ENCODE measurements at places on chromosomes 16 and 17.

DNA sequence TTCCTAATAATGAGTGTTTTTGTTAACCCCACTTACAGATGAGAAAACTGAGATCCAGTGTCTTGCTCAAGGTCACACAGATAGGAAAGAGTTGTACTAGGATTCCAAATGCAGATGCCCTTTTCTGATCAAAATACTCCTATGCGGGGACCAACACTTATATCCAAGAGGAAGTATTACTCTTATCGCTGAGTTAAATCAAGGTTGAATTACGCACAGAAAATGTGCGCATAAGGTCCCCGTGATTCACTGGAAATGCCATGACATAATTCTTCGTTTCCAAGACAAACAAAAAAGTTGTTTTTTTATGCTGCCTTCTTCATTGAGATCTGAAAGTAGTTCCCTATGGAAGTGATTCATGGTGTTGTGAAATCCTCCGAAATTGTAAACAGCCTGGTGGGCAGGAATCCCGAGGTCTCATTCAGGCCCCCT lies 463.8 kb upstream of the HSBP1 start:
- no peak for DNase-seq

DNA sequence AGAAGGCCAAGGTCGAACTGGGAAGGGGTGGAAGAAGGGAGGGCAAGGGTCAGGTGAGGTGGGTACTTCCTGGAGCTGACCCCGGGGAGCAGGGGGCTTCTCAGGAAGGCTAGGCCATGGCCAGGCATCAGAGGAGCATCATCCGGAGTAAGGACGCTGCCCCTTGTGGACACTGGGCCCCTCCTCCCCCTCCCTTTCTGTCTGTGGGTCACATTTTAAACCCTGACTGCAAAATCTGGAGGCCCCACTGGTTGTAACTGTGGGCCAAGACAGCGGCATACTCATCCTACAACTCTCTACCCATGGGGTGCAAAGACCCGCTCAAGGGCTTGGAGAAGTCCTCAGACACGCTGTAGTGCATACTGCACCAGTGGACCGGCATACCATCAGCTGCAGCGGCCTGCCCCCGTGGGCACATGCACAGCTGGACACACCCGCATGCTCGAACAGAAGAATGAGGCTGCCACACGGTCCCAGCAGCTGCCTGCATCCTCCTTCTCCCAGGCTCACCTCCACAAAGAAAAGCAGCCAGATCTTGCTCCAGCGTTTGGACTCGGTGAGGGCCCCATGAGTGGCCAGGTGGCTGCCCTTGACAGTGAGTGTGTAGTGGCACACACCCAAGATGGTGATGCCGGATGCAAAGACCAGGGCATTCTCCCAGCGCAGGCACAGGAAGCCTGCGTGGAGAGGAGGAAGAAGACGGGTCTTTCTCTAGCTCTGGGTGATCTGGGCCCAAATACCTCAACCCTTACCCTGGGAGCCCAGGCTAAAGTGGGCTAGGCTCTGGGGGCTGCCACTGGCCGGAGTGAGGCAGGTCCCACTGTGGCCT lies 1.2 kb downstream of the FADS6 start:
- no peak for DNase-seq

- DNase-seq, result peak; percentile 83
Observed at GRCh38 chr17:44865231-44865660, 17.6 kb downstream of the HIGD1B start.

DNA sequence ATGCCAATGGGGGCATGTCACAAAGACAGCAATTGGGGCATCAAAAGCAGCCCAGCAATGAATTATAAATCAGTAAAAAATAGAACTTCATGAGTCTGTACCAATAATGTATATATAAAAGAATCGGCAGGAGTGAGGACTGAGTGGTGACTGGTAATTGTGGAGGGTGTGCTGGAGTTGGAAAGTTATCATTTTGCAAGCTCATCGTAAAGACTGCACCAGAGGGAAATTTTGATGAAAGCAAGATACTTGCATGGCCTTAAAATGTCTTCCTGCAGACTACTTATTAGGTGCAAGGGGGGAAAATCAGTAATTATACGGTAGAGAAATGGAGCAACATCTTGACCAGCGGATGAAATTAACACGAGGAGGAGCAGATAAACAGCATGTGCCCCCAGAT lies 138.9 kb downstream of the AATF start:
- DNase-seq, result no peak

GRCh38 chr17:32831223-32831622 lies 45.7 kb downstream of the MYO1D start:
- DNase-seq, result no peak

DNA sequence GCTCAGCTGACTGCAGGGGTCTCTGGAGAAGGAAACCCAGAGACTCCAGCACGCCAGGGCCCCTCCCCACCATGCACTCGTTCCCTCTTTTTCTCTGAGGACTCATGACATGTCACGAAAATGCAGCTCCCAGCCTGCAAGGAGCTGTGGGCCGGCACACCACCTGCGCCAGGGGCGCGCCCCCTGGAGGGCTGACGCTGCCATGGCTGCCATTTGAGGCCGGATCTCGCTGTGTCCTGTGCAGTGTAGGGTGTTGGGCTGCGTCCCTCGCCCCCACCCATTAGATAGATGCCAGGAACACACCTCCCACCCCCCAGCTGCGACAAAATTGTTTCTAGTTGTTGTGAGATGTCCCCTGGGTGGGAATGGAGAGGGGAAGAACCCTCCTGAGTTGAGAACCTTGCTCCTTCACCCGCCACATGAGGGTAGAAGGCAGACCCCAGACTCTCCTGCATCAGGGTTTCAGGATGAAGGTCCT lies 8.2 kb downstream of the SYNGR2 start:
- peak; percentile 70 for DNase-seq

DNA sequence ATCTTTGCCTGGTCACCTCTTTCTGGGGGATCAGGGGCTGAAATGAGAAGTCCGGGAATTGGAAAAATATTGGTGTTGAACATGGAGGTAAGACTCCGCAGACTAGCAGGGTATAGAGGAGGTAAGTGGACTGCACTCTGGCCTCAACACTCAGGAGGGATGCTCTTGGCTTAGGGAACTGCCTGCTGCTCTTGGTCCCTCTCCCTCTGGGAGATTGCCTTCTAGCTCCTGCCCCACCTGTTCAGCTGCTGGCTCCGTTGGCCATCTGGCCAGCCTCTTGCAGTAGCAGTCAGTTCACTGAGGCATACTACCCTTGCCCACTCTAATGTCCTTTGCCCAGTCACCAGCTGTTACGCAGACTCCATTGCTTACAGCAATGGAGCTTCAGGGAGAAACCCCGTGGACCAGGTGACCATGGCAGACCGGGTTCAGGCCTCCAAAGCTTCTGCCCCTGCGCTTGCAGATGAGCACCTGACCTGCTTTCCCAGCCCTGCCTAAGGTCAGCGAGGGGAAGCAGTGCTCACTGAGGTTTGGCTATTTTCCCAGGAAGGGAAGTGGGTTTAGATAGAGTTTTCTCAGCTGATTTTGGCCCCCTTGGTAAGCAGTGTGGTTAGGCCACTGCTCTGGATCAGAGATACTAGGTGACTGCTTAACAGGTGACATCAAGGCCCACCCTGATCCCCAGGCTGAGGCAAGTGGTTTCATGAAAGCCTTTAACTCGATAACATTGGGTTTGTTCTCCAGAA lies 11.9 kb downstream of the CDK5RAP3 start:
- peak; percentile 49 for DNase-seq

GRCh38 chr17:18141210-18141803 lies 32.8 kb downstream of the MYO15A start:
- DNase-seq, result peak; percentile 42

- peak; percentile 53 for DNase-seq
Observed at GRCh38 chr17:81339191-81339533, 44.1 kb upstream of the SLC38A10 start.

GRCh38 chr17:38852771-38853291 lies 690 bp downstream of the RPL23 start:
- peak; percentile 51 for DNase-seq

DNA sequence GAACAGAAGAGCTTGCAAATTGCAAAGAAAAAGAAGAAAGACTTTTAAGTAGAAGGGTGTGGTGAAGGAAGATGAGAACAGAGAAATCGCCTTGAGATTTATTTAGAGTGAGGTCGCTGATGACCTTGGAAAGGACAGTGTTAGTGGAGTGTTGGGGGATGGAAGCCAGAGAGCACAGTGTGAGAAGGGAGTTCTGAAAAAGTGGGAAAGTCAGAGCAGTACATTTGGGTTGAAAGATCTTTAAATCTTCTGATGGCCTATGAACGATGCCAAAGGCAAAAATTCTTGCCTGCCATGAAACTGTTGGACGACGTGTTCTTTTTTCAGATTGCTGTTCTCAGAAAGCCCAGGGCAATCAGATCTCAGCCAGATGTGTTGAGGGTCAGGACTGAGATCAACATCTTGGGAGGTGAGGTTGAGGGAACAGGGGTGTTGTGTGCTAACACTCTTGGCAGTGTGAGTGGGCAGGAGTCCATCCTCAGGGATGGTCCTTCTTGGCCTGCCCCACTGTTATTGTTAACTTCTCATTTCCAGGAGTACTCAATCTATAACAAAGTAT lies 330.1 kb downstream of the MAP2K6 start:
- DNase-seq, result no peak

DNA sequence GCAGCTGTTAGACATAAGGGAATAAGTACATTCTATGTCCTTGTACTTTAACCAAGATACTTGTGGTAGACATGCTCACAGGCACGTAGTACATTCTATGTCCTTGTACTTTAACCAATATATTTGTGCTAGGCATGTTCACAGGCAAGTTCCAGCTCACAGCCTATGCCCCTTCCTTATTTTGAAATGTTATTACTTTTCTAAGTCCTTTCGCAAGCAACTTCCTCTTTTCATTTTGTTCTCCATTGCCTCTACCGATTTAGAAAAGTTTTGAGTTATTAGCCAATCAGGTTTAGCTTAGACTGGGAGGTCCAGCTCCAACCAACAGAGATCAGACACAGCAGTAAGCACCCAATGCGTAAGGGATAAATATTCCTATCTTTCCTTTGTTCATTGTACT lies 60.1 kb upstream of the NUDT7 start:
- DNase-seq, result no peak

- DNase-seq, result peak; percentile 72
Observed at GRCh38 chr16:85248342-85248741, 136.1 kb upstream of the CIBAR2 start.

DNA sequence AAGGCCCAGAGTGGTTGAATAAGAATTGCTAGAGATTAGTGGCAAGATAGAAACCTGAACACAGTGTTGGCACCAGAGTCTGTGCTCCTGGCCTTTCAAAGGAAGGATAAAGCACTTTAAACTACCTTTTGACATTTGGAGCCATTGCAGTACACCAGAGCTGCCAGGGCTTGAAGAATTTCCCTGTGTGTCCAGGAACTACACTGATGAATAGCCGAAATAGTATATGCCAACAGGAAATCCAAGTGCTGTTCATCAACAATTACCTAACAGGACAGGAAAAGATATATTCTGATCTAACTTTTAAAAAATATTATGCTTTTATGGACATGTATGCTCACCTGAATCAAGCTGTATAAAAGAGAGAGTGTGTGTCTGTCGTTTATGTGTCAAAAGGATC lies 5.1 kb downstream of the HEATR6 start:
- DNase-seq, result no peak

DNA sequence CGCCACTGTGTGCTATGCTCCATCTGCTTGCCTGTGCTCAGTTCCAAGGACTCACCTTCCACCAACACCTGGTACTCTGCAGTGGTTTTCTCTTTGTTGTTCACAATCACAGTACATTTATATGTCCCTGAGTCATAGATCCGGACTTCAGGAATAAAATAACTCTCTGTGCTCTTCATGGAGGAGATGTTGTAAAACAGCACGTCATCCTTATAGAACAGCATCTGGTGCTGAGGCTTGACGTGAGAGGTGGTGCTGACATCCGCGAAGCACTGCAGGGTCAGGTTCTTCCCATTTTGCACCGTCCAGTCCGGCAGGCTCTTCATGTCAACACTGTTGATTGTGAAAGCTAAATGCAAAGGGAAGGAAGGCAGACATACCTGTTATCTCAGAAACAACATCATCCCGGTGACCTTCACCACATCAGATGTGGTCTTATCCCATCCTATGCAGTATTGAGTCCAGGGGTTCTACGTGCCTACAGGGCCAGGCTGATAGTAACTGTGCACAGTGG lies 12.8 kb downstream of the PECAM1 start:
- no peak for DNase-seq

DNA sequence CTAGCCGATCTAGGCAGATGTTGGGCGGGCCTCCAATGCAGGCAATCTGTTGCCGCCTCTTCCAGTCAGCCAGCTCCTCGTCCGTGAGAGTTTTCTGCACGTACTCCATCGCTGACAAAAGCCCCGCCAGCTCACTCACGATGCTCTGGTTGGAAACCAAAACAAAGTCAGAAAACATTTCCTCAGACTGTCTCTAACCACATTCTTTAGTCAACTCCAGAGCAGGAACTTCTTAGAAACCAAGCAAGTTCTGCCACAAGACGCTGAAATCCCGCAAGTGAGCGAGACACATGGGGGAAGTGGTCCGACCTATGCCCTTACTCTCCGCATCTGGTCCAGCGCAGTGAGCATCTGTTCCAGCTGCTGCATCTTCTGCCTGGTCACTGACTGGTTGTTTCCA lies 49.1 kb downstream of the STAT5A start:
- no peak for DNase-seq

GRCh38 chr17:73358668-73359067 lies 46.9 kb upstream of the CDC42EP4 start:
- DNase-seq, result no peak

DNA sequence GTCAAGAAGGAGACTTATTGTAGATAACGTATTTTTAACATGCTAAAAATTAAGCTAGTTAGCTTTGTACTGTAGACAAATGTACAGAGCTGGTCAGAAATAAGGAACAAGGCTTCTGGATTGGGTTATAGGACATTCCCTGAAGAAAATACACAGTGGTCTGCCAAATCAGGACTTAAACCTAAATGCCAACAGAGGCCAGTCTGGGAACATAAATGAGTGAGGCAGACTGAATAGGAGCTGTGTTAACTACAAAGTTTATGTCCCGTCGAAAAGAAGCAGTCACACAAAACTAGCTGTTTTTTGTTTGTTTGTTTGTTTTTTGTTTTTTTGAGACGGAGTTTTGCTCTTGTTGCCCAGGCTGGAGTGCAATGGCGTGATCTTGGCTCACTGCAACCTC lies 120.4 kb upstream of the C17orf78 start:
- no peak for DNase-seq

GRCh38 chr17:75231741-75232464 lies 26.4 kb downstream of the NUP85 start:
- no peak for DNase-seq

- peak; percentile 11 for DNase-seq
Observed at GRCh38 chr16:50207652-50208051, 54.5 kb downstream of the TENT4B start.

DNA sequence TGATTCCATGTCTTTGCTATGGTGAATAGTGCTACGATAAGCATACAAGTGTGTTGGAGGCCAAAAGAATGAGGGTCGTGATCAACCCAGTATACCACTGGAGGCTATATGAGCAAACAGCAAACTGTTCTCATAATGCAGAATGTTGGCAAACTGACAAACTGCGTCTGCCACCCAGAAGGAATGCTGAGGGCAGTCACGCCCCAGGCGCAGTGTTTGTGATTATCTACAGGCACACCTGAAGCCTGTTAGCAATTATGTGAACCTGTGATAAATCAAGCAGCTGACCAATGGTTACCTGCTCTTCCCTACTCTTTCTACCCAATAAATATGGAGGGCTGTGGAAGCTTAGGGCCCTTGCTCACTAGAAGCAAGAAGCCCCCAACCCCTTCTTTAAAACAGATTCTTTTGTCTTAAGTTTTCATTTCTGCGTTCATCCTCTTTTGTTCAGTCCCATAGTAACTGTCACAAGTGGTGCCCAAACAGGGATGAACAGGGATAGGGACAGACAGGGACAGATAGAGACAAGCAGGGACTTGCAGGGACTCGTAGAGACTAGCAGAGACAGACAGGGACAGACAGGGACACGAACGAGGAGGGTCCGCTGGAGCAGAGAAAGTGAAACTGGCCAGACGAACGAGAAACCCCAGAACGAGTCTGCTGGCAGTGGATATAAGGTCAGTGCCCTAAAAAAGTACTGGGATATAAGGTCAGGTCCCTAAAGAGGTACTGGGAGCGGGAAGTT lies 25.1 kb downstream of the CD300LG start:
- DNase-seq, result peak; percentile 72
